ENCODE measurements at places on chromosomes 3 and 15.

GRCh38 chr15:69478259-69478781 is 25.7 kb downstream of the RPLP1 start:
- peaks cover 44% of the 10 kb centered on the region for H3K4me1 ChIP-seq
- peak; percentile 82 for DNase-seq
- no peak overlapping the region for H3K27ac ChIP-seq

GRCh38 chr3:69426967-69427304 is 41.0 kb upstream of the FRMD4B start:
- no peak overlapping the region for H3K27ac ChIP-seq
- no peak overlapping the region for H3K4me3 ChIP-seq
- H3K4me1 ChIP-seq, result no peaks in the 10 kb centered on the region

DNA sequence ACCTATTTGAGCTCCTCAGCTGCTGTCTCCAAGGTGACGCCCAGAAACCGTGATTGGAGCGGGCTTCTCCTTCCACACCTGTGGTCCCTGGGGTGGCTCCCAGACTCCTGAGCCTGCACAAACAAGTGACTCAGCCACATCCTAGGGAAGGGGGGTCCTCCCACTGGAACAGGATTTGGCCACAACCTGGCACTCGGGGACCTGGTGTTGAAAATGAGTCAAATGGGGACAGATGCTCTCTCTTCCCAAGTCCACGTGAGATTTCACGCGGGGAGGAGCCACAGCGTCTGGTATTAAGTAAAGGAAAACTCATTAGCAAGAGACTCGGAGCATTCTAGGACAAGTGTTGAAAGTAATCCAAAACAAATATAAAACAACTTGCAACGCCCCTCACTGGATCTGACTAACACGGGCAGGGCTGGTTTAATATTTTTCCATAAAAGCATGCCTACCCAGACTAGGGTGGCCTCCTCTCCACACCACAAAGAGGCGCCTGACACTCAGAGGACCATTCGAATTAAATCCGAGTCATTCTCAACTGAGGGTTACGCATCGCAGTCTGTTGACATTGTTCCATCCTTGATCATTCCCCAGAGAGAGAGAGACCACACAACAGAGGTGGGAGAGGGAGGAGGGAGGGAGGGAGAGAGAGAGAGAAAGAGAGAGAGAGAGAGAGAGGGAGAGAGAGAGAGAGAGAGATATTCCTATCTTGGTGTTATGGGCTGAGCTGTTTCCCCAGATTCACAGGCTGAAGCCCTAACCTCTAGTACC is 74.4 kb downstream of the MGLL start:
- H3K4me1 ChIP-seq, result peaks cover 62% of the 10 kb centered on the region
- peak overlapping the region; percentile 83 for H3K27ac ChIP-seq
- H3K27me3 ChIP-seq, result no peaks in the 10 kb centered on the region
- peak; percentile 80 for DNase-seq

DNA sequence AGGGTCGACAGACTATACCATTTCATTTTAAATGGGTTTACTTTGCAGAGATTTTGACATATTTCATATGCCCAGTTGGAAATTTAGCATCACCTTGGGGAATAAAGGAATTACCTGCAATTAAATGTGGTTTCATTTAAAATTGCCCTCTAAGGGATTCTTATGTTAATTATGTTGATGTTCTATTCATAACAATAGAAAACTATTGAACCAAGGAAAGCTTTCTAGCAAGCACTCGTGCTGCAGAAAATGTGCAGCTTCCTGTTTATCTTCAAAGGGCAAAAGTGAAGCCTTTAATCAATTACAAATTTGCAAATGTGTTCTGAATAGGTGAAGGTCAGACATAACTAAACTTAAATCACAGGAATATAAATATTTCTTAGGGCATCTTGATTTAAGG is 352.1 kb downstream of the CHST2 start:
- H3K27ac ChIP-seq, result no peak overlapping the region
- DNase-seq, result no peak
- H3K4me3 ChIP-seq, result no peak overlapping the region
- no peaks in the 10 kb centered on the region for H3K27me3 ChIP-seq
- H3K4me1 ChIP-seq, result peaks cover 21% of the 10 kb centered on the region
- H3K36me3 ChIP-seq, result no peaks in the 10 kb centered on the region
